ENCODE measurements at places on chromosomes 4 and X.

GRCh38 chr4:76943129-76943620 is 6.4 kb upstream of the SEPTIN11 start:
- DNase-seq, result no peak

DNA sequence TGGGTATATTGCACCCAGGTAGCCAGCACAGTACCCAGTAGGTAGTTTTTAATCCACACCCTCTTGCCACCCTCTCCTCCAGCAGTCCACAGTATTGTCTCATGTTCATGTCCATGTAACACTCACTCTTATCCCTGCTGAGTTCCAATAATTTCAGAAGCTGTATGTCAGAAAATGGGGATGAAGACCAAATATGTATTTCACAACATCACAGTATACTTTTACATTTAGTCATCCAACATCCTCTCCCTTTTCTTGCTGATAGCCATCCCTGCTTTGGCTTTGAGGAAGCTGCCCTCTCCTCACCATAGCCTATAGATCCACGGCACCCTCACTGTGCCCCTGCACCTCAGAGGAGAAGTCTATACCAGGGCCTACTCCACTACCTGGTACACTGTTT is 126.0 kb upstream of the LDB2 start:
- DNase-seq, result no peak

DNA sequence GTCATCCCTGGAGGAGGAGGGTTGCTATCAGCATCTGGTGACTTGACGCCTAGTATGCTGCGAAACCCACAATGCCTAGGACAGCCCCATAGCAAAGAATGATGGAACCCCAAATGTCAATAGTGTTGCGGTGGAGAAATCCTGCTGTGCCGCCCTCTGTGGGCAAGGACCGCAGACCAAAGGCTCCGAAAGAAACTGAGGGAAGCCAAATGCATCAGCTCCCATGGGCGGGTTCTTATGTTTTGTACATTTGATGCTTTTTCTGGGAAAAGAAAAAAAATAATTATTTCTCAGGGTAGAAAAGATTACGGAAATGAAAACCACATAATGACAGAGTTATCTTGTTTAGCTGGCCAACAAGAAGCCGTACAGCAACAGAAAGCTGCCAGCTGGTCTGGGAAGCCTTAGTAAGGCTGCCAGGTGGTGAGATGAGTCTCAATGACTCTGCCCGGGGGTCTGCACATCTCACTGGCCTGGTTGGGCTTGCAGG is 95.0 kb upstream of the TBL1X start:
- DNase-seq, result no peak

DNA sequence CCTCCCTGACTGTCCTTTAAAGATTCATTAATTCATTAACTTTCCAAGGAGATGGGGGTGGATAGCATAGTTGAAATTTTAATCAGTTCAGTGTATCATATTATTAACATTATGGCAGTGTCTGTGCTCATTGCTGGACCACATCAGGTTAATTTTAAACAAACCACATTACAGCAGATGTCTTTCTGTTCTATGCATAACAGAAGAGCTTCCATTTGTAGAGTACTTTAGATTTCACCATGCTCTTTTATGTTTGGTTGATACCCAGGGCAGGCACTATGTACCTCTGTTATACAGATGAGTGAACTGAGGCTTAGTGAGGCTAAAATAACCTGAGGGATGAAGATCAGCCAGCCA is 41.1 kb downstream of the AFF2 start:
- DNase-seq, result no peak

GRCh38 chr4:1285151-1285789 is 4.4 kb upstream of the MAEA start:
- no peak for DNase-seq

- DNase-seq, result no peak
Measured at GRCh38 chr4:174107746-174108354, 175.6 kb downstream of the FBXO8 start.

Data from stimulated activated CD8-positive, alpha-beta memory T cell treated with anti-CD3 and anti-CD28 coated beads, Interleukin-2, amount 100 ng/mL, for 48 hours (primary cell).